ENCODE measurements at places on chromosomes 12 and 14. TPM values are rescaled to one million over a fixed set of nuclear protein-coding genes. Genes with fewer than 3 reads are reported as not detected.

GRCh38 chr12:65278576-65279368 is at the start of gene MSRB3:
Gene MSRB3, plus strand, starts transcription at chr12:65278683. Its CDS starts 29,897 bp downstream, at chr12:65308580.
- peak; percentile 85 for DNase-seq

- no peak for DNase-seq
Measured at GRCh38 chr12:810671-811415, 58.5 kb downstream of the WNK1 start.

- no peak for DNase-seq
Measured at GRCh38 chr12:102504871-102505270, 24.5 kb upstream of the IGF1 start.

SMCO2 gene
- total RNA-seq, result 0.40 TPM

LBHD2 gene
- total RNA-seq, result not detected

LIN52 gene
- total RNA-seq, result 8.5 TPM

Data from sciatic nerve (tissue), 2 donors.